ENCODE measurements at places on chromosomes 1 and 21.
A peak's percentile ranks its signal among the peaks of the same experiment; 100 is the strongest.

DNA sequence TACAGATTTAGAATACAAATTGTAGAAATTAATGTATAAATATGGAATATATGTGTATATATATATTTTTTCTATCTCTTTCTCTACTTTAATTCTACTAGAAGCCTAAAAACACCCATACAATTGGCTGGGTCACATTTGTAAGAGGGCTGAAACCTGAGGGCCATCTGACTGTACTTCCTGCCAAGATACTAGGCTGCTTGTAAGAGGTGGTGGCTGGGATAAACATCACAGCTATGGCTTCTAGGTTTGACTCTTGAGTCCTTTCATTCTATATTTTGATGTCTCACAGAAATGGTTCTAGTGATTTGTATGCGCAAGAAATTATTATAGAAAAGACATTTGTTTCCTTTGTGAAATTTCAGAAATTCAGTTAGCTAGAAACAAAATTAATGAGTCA is 1155.2 kb upstream of the B3GALT2 start:
- no peak for DNase-seq

DNA sequence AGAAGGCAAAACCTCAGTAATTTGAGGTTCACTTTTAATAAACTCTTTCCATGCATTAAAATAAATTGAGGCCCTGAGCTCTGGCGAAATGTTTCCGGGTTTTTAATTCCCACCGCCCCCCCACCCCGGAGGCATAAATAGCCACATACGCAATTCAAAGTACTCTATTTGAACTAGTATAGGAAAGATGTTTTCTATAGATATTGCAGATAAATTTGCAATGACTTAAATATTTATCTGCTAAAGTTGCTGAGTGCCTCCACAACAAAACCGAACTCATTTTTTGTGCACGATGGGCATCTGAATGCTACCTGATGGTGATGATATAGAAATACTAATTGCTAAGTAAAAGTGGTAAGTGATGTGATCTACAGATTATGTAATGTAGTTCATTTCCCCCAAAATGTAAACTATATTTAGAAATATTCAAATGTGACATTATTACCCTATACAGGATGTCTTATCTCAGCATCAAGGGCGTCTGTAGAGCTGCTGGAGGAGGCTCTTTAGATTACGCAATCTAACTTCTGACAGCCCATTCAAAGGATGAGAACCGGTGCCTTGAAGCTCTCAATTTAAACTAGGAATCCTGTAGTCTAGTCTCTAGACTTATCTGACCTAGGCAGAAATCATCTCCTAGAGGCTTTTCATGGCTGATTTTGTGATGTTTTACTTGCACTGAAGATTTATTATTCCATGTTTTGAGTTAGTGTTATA is 8.5 kb downstream of the IRF2BP2 start:
- DNase-seq: peak; percentile 40

DNA sequence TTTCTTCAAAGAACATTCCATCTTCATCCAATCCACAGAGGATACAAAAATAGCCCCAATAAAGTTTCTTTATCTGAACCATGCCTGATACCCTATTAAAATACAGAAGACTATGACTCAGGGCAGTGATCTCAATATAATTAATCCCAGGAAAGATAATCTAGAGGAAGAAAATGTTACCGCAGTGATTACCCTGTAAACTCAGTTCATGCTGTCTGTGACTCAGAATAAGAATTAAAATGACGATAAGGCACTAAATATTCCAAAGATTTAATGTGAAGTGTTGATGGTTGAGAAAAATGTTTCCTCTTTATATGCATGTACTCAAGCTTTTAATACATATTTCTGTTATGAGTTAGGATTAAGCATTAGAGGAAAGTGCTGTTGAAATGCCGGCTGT is 88.6 kb upstream of the LYPLAL1 start:
- peak; percentile 85 for DNase-seq

GRCh38 chr1:214583824-214584554 is 19.0 kb upstream of the CENPF start:
- DNase-seq: peak; percentile 26

DNA sequence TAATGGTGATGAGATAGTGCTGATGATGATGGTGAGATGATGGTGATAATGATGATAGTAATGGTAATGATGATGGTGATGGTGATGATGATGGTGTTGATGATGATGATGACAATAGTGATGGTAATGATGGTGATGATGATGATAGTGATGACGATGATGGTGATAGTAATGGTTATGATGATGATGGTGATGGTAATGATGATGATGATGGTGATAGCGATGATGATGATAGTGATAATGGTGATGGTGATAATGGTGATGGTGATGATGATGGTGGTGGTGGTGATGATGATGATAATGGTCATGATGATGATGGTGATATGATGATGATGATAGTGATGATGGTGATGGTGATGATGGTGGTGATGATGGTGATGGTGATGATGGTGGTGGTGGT is 384.6 kb downstream of the MATN1 start:
- no peak for DNase-seq

GRCh38 chr21:18989953-18990495 is 586.4 kb upstream of the TMPRSS15 start:
- no peak for DNase-seq

All from fibroblast of skin of back (primary cell).